Stimulated activated CD4-positive, alpha-beta T cell treated with anti-CD3 and anti-CD28 coated beads, Interleukin-1b, Interleukin-23, amount 100 ng/mL, for 4 hours (primary cell): ENCODE measurements at places on chromosomes 16 and 17.

DNA sequence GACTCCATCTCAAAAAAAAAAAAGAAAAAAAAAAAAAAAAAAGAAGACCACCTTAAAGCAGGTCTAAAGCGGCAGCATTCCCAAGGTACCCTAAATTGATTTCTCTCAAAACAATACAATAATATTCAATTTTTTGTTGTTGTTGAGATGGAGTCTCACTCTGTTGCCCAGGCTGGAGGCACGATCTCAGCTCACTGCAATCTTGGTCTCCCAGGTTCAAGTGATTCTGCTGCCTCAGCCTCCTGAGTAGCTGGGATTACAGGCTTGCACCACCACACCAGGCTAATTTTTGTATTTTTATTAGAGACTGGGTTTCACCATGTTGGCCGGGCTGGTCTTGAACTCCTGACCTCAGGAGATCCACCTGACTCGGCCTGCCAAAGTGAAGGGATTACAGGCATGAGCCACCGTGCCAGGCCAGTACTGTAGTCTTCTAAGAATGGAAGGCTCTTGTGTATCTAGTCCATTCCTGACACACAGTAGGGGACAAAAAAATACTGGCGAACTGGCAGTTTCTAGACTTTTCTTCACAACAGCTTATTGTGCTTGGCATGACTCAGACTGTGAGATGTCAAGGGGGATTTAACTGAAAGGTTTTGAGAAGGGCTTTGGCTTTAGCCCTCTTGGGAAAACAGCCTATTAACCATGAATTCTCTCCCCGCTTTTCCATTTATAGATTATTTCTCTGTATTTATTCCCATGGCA is 17.3 kb downstream of the CDR2 start:
- DNase-seq = no peak

DNA sequence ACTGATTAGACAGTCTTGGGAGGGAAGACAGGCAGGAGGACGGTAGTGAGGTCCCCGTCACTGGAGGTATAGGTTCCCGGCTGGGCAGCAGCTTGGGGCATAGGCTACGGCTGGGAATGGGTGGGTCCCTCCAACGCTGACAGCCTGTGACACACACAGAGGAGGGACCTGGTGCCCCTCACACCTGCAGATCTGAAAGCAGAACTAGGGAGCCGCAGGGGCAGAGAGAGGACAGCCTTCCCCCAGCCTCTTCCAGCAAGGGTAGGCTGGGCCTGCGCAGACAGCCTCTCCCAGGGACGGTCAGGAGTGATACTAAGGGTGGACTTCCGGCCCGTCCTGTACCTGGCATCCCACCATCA is 2.0 kb downstream of the P2RX1 start:
- DNase-seq = no peak

DNA sequence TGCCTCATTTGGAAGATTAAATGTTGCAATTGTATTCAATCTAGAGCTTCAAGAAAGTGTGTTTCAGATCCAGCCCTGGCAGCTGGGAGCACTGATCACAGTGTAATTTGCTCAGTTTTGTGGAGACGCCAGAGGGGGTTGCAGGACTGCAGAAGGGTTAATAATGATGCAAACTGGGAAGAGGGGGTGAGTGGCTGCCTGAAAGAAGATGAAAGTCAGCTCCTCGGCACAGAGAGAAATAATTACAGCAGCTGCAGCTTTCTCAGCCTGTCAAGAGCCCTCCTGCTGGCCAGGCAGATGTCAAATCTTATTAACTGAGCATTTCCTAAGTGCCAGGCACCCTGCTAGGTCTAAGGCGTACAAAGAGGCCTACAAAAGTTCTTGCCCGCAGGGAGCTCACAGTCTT is 97.7 kb downstream of the ZNF18 start:
- DNase-seq = no peak

GRCh38 chr17:17126131-17127110 is 79.7 kb downstream of the PLD6 start:
- no peak for DNase-seq

GRCh38 chr17:77965352-77965751 is 6.8 kb downstream of the TNRC6C start:
- DNase-seq = no peak

DNA sequence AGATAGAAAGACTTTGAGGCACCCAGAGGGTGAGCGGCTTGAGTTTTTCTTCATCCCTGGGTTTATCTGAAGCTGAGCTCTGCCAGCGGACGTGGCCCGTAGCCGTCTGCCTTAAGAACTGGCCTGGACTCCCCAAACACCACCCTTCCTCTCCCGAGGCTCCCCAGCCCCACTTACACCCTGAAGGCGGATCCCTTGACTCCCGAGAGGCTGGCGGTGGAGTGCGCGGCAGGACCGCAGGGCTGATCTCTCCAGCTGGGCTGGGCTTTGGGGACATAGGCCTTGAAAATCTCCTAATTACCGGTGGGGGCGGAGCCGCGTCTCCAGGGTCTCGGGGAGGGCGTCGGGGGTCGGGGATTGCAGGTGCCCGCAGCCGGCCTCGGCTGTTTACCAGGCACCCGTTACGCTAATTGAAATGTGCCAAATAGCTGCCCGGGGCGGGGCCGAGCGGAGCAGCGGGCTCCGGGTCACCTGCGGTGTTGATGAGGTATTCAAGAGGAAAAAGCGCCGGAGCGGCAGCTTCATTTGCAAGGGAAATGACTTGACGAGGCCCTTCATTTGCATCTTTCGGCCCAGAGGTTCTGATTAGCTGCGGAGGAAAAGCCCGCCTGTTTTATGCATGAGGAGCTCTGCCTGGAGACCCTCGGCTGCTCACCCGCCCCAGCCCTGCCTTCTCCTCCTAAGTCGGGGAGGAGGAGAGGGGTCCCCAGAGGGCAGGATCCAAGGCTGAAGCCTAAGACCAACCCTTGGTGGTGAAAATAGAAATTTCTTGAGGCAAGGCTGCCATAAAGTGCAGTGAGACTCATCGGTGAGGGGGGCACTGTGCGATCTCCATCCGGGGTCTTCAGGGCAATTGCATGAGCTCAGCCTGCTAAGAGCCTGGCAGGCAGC is 100.7 kb downstream of the MGAT5B start:
- peak; percentile 23 for DNase-seq

- DNase-seq = no peak
These were observed 170.8 kb upstream of the ASIC2 start for GRCh38 chr17:33463887-33464286.

DNA sequence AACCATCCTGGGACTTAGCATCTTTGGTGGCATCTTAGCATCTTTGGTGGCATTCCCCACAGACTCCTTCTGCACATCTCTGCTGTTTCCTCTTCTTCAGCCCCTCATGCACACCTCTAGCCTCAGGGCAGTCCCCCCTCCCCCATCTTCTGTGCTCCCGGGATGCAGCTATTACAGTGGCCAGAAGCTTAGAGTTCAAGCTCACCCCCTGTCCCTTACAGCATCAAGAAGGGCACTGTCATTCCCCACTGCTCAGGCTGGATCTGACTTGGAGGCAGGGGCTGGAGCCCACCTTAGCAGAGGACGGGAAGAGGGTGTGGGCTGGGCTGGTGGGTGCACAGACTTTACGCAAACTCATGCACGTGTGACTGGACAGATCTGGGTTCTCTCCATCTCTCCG is 650 bp downstream of the EPN3 start:
- no peak for DNase-seq

DNA sequence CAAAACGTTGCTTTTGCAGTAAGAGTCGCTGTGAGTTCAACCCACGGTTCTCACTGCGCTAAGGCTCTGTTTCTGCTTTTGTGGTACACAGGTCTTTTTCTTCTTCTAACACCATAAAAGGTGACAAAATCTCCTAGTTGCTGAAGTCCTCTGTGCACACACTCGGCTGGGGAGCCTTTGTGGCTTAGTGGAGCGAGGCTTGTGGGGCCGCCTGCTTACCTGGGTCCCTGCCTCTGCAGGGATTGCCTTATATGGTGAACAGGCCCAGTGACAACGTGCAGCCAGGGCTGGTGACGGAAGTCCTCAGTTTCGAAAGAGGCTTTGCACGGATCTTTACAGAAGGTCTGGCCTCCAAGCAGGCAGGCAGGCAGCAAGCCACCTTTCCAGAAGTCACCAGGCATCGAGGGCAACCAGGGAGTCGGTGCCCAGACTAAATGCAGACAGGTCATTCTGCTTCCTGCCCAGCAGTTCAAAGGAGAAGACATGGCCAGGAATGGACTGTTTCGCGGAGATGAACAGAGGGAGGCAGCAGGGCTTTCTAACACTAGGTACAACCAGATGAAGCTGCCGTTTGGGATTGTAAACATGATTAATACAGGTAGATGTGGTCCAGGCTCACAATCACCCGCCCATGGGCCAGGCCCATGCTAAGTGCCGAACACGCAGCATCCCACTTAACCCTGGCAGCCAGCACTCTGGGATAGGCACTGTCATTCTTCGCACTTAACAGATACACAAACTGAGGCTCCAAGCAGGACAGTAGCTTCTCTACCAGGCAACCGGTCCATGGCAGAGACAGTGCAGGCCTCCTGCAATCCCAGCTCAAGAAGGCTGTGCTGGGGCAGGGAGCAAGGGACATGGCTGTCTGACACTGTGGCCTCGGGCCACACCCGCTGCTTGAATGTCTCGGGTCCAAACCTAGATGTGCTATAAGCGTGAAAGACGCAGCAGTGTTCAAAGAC is 10.7 kb upstream of the MEAK7 start:
- DNase-seq = peak; percentile 65

- DNase-seq = no peak
These were observed 50.7 kb downstream of the CFDP1 start for GRCh38 chr16:75382611-75383010.

- no peak for DNase-seq
These were observed 3.2 kb downstream of the OR2C1 start for GRCh38 chr16:3358871-3359270.

- DNase-seq = peak; percentile 80
These were observed 489 bp upstream of the NFATC3 start for GRCh38 chr16:68084504-68085258.

DNA sequence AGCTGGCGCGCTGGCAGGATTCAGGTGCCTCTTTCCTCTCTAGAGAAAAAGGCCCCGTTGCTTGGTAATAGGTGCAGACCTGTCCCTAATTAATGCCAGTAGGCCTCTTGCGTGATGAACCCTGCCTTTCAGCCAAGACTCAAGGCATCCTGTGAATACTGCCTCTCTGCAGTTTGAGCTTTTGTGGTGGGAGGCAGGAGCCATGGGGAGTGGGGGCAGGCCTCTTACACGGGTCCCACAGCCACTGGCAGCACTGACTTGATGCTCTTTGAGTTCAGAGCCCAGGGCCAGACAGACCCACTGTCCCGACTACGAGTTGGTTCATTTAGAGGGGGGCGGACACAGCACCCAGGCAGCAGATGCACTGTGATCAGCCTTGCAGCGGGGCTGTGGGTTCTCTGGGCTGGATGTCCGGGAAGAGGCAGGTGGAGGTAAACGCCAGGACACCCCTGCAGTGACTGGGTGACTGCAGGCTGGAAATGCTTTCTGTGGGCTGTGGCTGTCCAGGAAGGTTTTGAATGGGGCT is 237.0 kb downstream of the SEC14L1 start:
- no peak for DNase-seq

DNA sequence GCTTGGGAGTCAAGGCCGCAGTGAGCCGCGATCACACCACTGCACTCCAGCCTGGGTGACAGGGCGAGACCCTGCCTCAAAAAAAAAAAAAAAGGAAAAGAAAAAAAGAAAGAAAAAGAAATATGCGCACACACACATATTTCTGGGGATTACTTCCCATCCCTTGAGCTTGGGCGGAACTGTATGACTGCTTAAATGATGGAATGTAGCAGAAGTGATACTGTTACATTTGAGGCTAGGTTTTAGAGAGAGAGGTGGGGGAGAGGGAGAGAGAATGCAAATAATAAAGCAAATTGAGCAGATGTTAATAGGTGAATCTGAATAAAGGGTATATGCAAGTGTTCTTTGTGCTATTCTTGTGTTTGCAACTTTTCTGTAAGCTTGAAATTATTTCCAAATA is 12.0 kb upstream of the USP32 start:
- DNase-seq = no peak

DNA sequence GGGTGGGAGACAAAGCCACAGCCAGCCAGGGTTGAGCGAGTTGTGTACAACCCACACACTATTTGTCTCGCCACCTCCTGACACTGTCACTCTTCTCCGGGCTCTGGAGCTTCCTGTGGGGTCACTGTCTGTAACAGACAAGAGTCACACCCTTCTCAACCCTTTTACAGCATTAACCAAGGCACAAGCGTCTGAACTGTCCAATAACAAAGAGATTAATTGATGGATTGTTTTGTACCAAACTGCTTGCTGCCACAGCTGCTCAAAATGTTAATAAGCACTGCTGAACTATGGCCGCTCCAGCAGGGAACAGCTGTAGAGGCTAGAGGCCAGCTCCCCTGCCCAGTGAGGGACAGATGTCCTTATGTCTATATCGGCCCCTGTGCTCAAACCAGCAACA is 25.2 kb upstream of the HYDIN start:
- DNase-seq = no peak

- no peak for DNase-seq
These were observed 33.2 kb upstream of the KCNJ2 start for GRCh38 chr17:70136131-70136530.

- no peak for DNase-seq
These were observed 152.1 kb downstream of the AXIN2 start for GRCh38 chr17:65409381-65409780.
